ENCODE measurements at places on chromosomes 1 and 21.

- peak; percentile 16 for DNase-seq
These were observed 33.3 kb downstream of the TIAM1 start for GRCh38 chr21:31310750-31311149.

DNA sequence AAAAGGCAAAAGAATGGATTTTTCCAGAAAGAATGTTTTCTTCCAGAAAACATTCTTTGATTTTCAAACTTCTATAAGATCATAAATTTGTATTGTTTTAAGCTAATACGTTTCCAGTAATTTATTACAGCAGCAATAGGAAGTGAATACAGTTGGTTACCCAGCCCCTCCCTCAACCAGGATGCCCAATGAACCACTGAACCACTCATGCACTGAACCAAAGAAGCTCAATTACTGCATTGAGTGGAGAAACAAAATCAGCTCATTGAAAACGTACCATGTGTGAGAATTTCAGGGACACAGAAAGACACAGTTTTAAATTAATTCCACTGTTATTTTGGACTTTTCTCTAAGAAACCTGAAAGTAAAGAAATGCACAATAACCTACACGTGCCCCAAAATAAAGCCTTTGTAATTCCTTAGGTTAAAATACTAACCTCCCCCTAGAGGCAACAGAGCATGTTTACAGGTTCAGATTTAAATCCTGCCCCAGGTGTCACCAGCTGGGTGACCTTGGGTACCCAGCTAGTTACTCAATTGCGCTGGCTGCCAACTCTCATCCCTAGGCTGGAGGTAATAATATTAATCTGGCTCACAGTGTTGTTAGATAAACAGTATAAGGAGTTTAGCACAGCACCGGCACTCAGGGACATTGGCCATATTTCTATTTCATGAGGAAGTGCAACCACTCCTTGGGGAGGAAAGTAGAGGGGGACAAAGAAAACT, 111.7 kb downstream of the NMNAT2 start:
- DNase-seq: no peak

DNA sequence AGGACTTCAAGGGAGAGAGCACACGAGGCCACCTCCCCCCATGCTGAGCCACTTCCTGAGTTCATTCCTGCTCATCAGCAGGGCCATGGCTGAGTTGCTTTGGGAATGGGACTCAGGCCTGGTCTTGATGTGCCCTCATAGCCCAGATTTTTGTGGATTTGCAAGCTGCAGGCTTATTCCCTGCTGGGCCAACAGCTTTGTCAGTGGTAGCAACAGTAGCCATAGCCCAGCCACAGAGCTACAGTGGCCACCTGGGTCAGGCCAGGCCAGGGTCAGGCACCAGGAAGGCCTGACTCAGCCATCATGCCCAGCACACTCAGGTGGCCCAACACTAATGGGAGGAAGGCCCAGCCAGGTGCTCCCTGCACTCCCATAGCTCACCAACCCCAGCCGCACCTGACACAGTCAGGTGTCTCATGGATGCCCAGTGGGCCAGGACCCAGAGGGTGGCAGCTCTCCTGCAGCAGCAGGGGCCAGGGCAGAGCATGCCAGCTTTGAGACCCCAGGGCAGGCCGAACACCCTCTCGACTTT, 33.5 kb downstream of the EPHA2 start:
- no peak for DNase-seq

DNA sequence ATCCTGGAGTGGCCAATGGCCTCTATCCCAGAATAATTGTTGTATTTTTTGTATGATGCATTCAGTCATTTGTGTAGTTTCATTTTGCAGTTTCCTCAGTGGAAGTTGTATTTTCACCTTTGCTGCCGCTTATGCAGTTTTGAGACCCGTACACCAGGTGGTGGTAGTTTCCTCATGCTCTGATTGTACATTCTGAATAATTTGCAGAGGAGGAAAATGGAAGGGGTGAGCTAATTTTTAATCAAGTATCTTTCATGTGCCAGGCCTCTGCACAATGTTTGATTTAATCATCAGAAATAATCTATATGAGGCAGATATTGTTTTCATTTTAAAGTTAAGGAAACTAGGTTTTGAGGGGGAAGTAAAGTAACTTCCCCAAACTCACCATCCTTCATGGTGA, 29.5 kb downstream of the HLX start:
- DNase-seq: no peak

GRCh38 chr1:37471345-37472231, 2.8 kb upstream of the ZC3H12A start:
- no peak for DNase-seq

- no peak for DNase-seq
These were observed 209.0 kb downstream of the RHOU start for GRCh38 chr1:228944296-228944695.

GRCh38 chr21:29334717-29335428, 36.2 kb downstream of the BACH1 start:
- no peak for DNase-seq

- DNase-seq: no peak
These were observed 920 bp downstream of the MTR start for GRCh38 chr1:236795757-236796667.

DNA sequence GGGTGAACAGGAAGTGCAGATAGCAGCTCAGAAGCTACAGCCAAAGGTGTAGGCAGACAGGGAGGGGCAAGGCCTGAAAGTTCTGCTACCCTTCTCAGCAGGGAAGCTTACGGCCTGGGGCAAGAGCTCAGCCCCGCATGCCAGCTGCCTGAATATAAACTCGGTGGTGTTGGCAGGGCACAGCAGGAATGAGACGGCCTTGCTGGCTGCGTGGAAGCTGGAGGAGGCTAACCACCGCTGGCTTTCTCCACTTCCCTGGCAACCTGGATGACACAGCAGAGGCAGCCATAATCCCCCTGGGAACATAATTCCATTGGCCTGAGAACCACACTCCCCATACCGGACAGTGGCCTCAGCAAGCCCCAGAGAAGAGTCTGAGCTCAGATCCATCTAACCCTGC, 81.9 kb upstream of the PRRC2C start:
- DNase-seq: no peak

- no peak for DNase-seq
These were observed 228.0 kb downstream of the TOMM20 start for GRCh38 chr1:234900595-234900994.

DNA sequence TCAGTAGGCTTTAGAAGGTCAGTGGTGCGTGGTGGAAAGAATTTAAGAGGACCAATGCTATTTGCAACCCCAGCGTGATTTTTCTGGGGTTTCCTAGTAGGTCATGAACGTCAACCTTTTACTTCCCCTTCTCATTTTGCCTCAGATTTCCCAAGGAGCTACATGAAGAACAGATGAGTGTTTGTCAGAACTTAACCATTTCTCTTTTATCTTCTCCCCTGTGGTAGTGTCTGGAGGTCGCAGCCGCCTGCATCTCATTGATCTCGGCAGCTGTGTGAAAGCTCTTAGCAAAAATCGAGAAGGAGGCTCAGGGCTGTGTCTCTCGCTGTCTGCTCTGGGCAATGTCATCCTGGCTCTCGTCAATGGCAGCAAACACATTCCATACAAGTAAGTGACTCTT, 491.1 kb downstream of the KIF26B start:
- DNase-seq: no peak

GRCh38 chr1:221449801-221450470, 292.0 kb downstream of the DUSP10 start:
- DNase-seq: no peak

DNA sequence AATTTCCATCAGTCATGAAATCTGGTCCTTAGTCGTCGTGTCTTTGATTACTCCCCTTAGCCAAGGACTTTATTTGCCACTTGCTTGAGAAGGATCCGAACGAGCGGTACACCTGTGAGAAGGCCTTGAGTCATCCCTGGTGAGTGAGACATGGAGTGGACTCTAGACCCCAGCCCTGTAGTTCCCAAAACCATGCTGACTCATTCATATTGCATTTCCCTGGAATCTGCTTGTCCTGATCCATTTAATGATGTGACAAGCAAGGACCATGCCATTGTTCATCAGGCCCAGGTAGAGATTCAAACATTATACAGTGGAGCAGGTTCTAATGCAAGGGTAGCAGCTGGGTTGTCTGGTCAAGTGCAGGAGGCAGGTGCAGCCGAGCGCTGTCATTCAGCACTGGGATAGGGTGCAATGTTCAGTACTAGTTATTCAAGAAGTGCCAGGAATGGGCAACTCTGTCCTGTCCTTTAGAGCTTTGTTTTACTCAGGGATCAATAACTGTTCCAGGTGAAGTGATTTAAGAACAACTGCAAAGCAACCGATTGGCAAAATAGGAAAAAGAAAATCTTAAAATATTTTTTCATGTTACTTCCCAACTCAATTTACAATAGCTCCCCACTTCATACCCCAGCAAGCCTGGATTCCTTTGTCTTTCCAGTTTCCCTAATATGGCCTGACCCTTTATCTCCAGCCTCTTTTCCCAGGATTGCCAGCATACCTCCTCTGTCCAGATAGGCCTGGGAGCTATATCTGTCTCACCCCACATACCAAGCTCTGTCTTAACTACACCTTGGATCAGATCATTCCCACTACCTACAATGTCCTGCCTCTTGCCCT, 26.5 kb downstream of the CAMK1G start:
- no peak for DNase-seq

DNA sequence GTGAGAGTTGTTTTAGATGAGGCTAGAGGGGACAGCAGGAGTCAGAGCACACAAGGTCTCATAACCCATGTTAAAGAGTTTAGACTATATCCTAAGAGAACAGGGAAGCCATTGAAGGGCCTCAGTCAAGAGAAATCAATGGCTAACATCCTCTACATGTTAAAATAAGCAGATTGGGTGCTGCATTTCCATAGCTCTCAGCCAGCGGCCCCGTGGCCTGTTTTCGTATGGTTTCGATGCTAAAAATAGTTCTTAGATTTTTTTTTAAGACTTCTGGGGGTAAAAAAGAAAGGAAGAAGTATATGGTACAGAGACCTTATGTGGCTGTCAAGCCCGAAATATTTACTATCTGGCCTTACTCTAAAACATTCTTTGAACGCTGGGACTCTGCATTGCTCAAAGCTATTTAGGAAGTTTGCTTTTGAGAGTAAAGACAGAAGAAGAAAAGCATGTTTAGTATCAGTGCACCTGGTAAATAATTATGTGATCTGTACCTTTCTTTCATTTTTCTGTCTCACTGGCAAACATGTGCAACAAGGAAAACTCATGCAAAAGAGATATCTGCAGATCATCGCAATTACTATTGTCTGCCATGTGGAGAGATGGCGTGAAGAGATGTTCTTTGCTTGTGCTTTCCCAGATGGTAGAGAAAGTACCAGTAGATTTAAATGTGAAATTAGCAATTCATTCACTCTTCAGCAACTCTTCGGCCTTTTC, 8.4 kb downstream of the PDIK1L start:
- no peak for DNase-seq

DNA sequence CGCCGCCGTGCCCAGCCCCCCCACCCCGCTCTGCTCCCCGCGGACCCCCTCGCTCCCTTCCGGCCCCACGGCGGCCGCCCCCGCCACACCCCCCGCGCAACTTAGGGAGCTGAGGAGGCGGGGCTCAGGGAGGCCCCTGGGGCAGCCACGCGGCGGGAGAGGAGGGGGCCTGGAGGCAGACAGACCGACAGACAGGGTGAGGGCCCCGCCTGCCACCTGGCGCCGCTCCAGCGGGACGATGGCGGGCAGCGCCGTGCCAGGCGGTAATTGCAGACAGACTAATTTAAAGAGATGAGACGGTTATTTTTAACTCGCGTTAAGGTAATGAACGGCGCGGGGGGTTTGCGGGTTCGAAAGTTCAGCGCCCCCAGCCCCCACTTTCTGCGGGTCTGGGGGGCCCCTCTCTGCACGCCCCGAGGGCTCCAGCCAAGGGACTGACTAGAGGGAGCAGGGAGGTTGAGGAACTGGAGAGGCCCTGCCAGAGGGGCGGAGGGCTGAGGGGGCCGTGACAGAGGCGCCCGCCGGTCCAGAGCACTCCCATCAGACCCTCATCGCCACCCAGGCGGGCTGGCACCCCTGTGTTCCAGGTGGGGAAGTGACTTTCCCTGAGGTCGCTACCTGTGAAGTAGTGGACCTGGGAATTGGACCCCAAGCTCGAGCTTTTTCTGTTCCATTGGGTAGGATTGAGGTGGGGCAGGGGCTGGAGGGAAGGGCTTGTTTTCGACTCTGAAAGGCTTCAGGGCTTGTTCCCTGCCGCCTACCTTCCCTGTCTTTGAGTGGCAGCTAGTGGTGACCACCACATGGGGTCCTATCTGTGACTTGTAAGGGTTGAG, 5.4 kb downstream of the FOXO6 start:
- no peak for DNase-seq

GRCh38 chr1:30005972-30006619, 717.3 kb downstream of the MATN1 start:
- no peak for DNase-seq

DNA sequence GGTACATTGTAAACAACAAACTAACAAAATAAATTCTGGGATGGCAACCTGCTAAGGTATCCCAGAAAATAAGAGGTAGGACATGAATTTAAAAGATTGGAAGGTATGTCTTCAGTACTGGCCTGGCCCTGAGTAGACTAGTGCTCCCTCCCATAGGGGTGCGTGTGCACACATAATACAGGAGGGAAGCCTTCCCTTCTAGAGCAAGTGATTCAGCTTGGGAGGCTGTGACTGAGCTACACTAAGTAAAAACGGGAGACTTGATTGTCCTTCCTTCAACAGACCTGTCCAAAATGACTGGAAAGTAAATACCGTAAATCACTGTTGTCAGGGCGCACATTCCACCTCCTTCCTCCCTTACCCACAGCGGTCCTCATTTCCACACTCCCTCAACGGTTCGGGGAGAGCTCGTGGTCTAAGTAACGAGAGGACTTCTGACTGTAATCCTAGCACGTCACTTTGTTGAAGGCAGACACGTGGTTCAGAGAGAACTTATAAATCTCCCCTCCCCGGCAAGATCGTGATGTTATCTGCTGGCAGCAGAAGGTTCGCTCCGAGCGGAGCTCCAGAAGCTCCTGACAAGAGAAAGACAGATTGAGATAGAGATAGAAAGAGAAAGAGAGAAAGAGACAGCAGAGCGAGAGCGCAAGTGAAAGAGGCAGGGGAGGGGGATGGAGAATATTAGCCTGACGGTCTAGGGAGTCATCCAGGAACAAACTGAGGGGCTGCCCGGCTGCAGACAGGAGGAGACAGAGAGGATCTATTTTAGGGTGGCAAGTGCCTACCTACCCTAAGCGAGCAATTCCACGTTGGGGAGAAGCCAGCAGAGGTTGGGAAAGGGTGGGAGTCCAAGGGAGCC, at the start of gene TGFB2:
TGFB2 (plus strand) TSS at position 523 of the 859 bp plus-strand sequence. CDS start 1,366 bp downstream, outside the sequence.
- no peak for DNase-seq

DNA sequence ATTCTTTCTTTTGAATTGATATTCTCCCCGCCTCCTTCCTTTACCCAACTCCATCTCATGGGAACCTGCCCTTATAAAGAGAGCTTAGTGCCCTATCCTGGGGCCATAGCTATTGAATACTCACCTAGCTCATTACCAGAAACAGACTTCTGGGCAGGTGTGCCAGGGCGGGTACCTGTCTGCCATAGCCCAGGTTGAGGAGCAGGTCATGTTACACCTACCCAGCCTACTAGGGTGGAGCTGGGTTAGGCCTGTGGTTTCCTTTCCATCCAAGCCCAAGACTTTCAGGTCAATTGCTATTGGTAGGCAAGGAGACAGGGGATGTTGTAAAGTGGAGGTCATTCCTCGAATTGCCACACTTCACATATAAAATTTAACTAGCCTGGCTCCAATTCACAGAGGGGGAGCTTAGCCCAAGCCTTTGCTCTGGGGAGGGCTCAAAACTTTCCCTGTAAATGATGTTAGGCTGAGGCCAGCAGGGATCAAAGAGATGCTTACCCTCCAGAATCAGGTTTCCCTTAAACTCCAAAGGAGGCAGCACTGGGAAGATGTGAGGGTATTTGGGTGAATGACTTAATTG, 87.1 kb upstream of the IPO9 start:
- no peak for DNase-seq

GRCh38 chr1:176880955-176881595, 283.4 kb downstream of the ASTN1 start:
- DNase-seq: peak; percentile 87

- no peak for DNase-seq
These were observed 167.5 kb downstream of the CLIC6 start for GRCh38 chr21:34836103-34836932.
